ENCODE measurements at places on chromosomes 6 and 20.

GRCh38 chr20:15923030-15923776, 650.0 kb downstream of the KIF16B start:
- DNase-seq, result no peak

- DNase-seq, result peak; percentile 90
Observed at GRCh38 chr6:134437376-134437775, 119.5 kb upstream of the SGK1 start.

DNA sequence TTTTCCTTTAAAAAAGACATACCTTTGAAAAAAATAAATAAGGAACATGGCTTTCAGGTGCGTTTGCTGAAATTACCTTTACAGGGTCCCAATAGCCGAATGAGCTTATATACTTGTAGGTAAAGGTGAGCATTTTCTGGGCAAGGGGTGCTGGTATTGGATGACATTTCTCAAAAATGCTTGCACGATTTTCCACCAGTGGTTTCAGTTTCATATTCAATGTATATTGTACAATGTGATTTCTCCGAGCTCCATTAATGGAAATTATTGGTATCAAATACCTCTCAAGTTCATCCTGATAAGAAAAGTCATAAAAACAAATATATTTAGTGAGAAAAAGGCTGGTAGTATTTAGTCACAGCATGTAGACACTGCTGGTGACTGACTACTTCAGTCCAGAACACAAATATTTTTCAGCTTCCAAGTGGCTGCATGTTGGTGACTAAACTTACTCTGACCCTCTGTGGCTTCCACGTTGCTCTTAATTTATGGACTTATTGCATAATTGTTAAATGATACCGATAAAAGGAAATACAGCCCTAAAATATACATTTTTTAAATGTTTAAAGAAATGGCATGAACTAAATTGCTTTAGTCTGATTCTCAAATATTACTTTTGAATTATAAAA, 32.9 kb upstream of the ZBTB24 start:
- DNase-seq, result peak; percentile 30

- DNase-seq, result peak; percentile 5
Observed at GRCh38 chr20:18904624-18905023, 91.0 kb downstream of the SCP2D1 start.

DNA sequence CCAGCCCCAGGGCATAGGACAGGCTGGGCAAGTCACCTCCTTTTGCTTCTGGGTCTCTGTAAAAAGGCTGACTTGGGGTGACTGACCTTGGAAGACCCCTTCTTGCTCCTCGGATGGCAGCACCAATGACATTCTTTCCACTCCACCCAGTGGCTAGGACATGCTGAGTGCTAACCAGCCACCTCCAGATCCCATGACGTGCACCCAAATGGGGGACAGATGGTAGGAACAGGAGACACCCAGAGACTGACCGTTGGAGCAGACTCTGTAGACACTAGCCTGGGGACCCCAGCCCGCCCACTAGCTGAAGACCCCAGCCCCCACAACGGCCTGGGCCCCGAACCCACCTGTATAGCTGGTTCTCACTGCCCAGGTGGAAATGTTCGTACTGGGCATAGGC, 38.3 kb downstream of the ANGPT4 start:
- DNase-seq, result no peak

GRCh38 chr6:150038202-150039062, 13.1 kb upstream of the RAET1L start:
- DNase-seq, result peak; percentile 44

- DNase-seq, result no peak
Observed at GRCh38 chr20:52279706-52280105, 88.1 kb upstream of the ZFP64 start.

DNA sequence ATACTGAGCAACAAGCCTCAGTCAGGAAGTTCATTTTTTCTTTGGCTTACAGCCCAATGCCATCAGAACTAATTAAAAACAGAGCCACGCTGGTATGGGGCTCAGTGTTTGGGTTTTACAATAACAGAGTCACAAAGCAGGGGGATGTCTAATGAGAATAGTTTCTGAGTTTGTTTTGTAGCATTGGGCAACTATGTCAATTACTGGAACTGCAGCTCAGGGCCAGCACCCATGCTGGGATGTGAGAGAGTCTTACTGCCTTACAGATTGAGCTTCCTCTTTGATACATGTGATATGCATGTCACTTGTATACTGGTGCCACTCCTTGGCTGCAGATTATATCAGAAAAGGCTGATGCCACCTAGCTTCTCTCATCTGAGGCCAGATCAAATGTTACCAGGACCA, 117.6 kb downstream of the TFAP2B start:
- DNase-seq, result no peak

DNA sequence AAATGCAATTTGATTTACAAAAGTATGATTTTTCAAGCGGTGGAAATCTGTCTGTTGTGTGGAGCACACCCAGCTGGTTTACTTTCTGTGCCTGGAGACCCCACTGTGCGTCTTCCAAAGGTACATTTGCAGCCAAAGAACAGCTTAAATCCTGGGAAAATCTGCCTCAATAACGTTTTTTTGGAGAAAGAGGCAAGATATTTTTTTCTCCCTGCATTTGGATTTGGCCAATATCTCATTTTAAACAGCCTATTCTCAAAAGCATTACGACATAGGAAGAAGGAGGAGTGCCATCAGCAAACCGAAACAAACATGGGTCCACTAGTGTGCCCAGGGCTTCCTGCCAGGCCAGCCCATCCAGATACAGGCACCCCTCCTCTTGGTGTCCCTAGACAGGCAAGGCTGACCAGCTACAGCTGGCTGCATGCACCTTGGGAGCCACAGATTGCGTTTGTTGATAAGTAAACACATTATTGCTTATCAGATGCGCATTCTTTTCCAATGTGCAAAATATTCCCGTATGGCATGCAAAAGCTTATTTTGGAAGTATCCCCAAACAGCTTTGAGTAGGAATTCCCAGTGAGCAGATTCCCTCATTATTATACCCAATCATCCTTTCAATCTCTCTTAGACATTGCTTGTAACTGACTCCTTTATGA, 184.5 kb upstream of the MARCKS start:
- DNase-seq, result no peak

DNA sequence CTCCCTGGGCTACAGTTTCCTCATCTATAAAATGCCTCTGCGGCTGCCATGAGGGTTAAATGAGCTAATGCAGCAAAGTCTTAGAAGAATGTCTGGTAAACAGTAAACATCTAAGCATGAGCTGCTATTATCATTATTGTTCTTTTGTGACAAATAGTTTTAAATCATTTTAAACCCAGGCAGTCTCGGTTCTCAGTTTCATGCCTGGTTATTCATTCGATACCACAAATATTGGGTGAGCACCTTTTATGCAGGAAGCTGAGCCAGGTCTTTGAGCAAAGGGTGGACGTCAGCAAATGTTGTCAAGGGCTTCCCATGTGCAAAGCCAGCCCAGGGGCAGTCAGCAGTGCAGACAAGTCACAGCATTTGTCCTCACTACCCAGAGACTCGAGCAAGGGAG, 128.7 kb downstream of the NFATC2 start:
- DNase-seq, result no peak

DNA sequence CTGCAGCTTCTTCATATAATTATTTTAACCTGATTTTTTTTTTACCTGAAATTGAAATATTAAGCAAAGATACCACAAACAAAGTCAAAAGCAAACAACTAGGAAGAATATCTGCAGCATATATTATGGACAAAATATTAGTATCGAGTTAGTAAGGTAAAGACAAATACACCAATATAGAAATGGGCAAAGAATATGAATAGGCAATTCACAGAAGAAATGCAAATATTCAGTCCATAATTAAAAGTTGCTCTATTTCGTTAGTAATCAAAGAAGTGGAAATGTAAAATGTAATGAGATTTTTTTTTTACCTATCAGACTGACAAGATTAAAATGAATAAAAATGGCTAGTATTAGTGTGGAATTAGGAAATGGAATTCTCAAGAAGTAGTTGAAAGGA, 121.5 kb downstream of the CD83 start:
- DNase-seq, result no peak

DNA sequence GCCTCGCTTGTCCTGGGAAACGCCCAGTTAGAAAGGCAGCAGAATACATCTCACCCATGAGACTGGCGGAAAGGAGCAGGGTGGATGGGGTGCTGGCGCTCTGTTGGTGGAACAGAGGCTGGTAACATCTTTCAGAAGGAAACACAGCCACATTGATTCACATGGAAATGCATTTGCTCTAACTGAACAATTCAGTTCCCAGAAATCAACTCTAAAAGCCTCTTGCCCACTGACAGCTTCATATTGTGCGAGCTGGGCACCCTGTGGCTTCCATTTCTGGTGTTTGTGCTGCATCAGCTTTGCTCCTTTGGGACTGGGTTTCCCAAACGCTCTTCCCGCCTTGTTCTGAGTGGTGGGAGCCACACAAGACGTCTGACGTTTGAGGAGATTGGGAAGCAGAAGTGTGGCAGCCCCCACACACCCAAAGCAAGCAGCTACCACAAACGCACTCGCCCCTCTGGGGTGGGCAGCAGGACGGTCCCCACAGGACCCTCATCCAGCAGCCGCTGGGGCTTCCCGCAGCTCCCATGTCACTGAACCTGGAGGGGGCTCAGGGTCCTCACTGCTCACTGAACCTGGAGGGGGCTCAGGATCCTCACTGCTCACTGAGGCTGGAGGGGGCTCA, 229.5 kb downstream of the ERMARD start:
- no peak for DNase-seq

DNA sequence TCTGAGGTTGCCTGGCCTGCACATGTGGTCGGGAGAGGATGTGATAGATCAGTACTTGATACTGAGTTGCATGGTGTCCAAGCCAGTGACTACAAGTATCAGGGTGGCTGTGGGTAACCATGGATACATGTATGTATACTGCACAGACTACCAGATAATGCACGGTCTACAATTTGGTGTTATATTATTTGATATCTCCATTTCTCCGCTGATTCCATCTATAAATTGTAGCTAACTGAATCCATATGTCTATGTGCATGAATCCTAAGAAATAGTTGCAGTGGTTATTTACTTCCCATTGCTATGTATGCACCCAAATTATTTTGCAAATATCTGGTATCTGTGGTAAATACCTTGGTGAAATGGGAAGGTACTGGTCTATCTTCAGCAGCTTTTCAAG, 83.8 kb upstream of the KIF25 start:
- no peak for DNase-seq

DNA sequence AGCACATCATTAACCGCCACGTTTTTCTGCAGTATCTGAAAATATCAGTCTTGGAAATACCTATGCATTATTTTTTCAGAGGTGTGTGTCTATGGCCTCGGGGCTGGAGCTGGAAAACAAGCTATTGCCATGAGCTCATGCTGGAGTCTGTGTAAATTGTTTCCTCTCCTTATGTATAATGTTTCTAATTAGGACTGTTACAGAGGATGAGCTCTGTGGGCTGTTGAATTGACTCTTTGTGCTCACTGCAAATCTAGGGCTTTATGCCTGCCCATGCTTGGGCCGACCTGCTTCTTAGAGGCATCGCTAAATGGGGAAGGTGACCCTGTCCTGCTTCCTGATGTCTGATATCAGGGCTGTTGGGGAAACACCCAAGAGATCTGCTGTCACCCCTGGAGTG, 80.8 kb upstream of the SLC22A16 start:
- no peak for DNase-seq

DNA sequence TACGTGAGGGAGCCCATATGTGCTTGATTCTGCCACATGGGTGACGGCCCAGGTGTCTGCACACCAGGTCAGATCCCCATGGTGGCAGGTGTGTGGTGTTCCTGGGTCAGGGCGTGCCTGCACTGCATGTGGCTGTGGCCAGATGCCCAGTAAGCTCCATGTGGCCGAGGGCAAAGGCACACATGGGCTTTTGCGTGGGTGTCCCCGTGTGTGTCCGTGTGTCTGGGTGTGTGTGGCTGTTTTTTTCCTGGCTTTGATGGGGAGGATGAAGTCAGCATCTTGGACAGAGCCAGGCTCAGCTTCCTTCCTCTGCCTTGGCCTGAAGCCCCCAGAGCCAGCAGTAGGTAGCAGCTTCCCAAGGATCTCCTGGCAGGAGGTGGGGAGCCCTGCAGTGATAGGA, 1.5 kb upstream of the TNXB start:
- no peak for DNase-seq

- DNase-seq, result peak; percentile 78
Observed at GRCh38 chr6:116287689-116288282, 8.1 kb upstream of the TSPYL1 start.

DNA sequence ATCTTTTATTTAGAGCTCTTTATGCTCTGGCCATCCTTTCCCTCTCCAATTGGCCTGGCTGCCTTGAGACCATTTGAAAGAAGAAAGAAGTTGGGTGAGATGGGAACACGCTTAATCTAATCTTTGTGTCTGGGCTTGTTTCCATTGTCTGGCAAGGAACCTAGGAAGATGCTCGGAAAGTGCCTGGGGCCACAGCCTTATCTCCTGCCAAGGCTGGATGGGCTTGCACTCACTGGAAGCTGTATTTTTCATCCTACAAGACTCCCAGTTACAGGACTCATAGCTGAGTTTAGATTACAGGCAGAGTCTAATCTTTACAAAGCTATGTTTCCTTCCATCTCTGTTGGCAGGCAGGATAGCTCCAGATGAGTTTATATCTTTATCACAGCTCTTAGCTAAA, 33.1 kb upstream of the CDYL start:
- no peak for DNase-seq

GRCh38 chr20:61746781-61747180, 318.9 kb downstream of the TAF4 start:
- no peak for DNase-seq

GRCh38 chr20:50399917-50400704, 110.1 kb upstream of the PTPN1 start:
- peak; percentile 53 for DNase-seq

- no peak for DNase-seq
Observed at GRCh38 chr6:7809346-7809745, 83.4 kb downstream of the BMP6 start.

- DNase-seq, result peak; percentile 53
Observed at GRCh38 chr6:7769702-7770101, 43.8 kb downstream of the BMP6 start.

- no peak for DNase-seq
Observed at GRCh38 chr6:3725145-3726047, 26.1 kb downstream of the PXDC1 start.

- DNase-seq, result no peak
Observed at GRCh38 chr6:75446241-75446880, 47.2 kb downstream of the FILIP1 start.
